Heart right ventricle (tissue), 16 donors: ENCODE measurements at places on chromosomes 16 and 17. TPM values are rescaled to one million over a fixed set of nuclear protein-coding genes. Genes with fewer than 3 reads are reported as not detected.

CACNG3 gene
- not detected for polyA plus RNA-seq

ANKRD40CL gene
- not detected for polyA plus RNA-seq

DNA sequence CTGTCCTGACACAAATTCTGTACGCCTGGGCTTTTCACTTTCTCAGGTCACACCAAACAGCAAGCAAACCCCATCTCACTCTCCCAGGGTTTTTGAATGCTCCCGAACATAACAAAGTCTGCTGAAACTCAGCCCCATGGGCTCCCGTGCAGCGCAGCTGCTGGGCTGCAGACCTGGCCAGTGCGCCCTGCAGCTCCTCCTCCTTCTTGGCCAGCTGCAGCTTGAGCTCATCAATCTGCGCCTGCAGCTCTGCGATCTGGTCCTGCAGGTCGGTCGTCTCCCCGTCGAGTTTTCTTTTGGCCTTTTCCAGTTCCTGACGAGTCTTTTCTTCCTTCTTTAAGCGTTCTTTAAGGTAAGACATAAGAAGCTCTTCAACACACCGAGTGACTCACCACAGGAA is 70.5 kb downstream of the NDEL1 start:
- no peak for DNase-seq

GRCh38 chr17:28449859-28450258 is 23.6 kb upstream of the SLC13A2 start:
- no peak for DNase-seq

- no peak for DNase-seq
These were observed 297.3 kb downstream of the ABCC12 start for GRCh38 chr16:47858333-47858982.

GRCh38 chr16:23699100-23699499 is 13.9 kb downstream of the ERN2 start:
- no peak for DNase-seq

- no peak for DNase-seq
These were observed 141.2 kb downstream of the WWOX start for GRCh38 chr16:78240459-78241222.

GRCh38 chr16:50275428-50276325 is 9.3 kb downstream of the ADCY7 start:
- no peak for DNase-seq

GRCh38 chr16:1137604-1138003 is 15.3 kb upstream of the CACNA1H start:
- DNase-seq: no peak

ARSG gene
- polyA plus RNA-seq: 3.5 TPM

DNA sequence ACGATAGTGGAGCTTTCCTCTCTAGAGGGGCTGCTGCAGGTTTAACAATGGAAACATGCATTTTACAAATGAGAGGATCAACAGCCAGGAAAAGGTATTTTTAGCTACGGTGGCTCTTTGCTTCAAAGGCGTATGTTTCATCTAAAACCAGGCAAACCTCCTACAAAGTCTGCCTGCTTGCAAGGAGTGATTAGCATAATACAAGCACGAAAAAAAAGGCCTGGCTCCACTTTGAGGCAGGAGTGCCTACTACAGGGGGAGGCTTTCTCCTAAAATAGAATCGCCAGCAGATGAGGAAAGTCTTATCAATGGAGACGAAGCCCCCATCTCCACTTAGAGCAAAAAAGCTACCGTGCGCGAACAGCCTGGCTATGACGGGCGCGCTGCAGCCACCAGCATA is 27.1 kb upstream of the MTSS2 start:
- no peak for DNase-seq

- DNase-seq: no peak
These were observed 998 bp upstream of the SRSF1 start for GRCh38 chr17:58007781-58008706.

ARHGAP44 gene
- polyA plus RNA-seq: 4.0 TPM

DNA sequence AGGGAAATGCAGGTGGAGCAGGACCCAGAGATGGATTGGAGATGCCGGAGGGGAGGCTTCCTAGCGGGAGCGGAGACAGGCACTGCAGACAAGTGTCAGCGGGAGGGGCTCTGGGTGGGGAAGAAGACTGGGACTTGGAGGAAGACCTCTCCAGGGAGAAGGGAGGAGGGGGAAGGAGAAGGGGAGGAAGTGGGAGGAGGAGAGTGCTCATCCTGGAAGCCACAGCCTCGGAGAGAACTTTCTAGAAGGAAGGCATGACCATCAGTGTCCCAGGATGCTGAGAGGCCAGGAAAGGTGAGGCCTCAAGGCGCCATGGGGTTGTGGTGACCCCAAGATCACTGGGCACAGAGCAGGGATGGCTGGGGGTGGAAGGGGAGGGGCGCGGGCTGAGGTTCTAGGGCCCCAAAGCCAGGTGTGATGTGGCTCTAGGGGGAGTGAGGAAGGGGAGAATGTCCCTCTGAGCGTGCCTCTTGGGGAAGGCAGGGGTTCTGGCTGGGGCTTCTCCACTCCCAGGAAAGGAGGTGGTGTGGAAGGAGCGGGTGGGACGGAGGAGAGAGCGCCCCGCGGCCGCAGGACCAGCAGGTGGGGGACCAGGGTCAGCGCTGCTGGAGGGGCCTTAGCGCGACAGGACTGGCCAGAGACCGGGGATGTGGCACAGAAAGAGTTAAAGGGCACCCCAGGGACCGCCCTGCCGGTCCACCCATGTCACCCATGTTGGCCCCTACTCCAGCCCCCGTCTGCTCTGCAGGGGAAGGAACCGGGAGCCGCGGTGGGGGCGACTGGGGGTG is 900 bp upstream of the GCGR start:
- no peak for DNase-seq

GRCh38 chr17:45639297-45639849 is 144.7 kb upstream of the CRHR1 start:
- DNase-seq: no peak

- DNase-seq: no peak
These were observed 124.9 kb downstream of the RBFOX3 start for GRCh38 chr17:79485991-79486390.

- no peak for DNase-seq
These were observed 150.8 kb downstream of the XYLT1 start for GRCh38 chr16:17320009-17320408.

- DNase-seq: no peak
These were observed 63.3 kb downstream of the TUBD1 start for GRCh38 chr17:59829217-59830006.

PYDC1 gene
- not detected for polyA plus RNA-seq

PSMB10 gene
- polyA plus RNA-seq: 87.4 TPM

DNA sequence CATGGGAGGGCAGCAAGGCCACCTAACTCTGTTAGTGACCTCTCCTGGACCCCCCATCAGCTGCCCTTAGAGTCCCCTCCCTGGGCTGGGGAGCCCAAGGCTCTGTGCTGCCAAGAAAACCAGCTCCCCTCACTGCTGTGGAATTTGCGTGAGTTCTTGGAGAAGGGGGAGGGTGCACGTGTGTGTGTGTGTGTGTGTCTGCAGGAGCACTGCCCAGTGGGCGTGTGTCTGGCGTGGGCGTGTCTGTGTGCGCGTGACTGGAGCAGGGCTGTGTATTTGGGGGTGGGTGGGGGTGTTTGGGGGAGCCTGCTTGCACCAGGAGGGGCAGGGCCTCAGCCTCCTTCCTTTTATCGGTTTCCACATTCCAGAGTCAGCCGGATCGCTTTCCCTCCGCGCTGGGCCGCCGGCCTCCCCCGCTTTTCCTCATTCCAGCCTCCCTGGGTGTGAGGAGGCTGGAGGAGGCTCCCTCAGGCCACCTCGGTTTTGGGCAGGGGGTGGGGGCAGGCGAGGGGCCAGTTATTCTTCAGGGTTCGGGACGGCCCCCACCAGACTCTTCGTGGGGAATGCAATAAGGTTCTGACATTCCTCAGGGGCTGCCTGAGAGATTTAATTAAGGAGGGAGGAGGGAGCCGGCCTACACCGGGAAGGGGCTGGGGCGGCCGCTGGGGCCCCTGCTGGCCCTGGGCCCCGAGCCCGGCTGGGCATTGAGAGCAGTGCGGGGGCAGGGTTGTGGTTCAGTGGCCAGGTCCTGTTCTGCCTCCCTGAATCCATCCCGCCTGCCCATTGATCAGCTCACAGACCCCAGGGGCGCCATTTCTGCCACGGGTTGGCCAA is 2.5 kb downstream of the VASN start:
- peak; percentile 68 for DNase-seq

DNA sequence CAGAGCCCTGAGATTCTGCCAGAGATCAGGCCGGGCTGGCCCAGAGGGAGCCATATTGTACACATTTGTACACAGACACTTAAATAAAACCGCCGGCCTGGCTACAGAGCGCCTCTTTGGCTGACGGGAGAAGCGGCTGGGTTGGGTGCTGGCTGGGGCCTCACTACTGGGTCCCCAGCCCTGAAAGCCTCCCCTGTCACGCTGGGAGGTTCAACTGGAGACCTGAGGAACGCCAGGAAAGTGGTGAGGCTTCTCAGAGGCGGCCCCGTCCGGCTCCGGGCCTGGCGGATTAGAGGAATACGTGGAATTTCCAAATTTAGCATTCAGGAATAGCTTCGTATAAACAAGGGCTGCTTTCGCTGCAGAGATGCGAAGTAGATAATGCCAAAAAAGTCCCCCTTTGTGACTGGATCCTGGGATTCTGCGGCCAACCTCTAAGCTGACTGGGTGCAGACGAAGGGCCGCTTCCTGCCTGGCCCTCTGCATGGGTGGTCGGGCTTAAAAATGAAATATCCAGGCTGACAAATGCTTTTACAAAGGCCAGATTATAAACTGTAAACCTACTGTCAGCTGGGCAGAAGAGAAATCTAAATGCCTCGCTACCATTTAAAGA is 252.4 kb downstream of the IRF8 start:
- DNase-seq: no peak

- DNase-seq: no peak
These were observed 25.1 kb downstream of the CACNG4 start for GRCh38 chr17:66989579-66989978.

GRCh38 chr17:50805486-50805885 is 29.9 kb upstream of the WFIKKN2 start:
- no peak for DNase-seq

DNA sequence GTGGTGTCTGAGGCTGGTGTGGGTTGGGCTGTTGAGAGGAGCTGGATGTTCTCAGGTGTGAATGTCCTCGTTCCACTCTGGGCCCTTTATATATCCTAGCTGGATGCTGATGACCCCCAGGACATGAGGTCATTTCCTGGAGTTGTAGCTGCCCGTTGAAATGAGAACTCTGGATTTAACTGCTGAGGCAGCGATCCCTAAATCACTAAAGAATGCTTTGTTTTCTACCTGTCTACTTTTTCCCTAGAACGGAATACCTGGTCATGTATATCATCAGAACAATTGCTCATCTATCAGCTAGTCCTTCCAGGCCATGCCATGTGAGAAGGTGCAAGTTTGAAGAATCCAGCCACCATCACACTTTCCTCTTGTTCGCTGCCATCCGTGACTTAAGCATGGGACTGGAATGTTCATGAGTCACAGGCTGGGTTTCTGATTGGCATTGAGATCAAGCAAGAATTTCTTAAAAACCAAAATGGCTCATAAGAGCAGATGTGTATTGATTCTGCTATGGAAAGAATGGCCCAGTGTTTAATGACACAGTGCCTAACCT is at the start of gene KRTAP2-3:
TSS of gene KRTAP2-3 (minus strand) at position 63 of the 553 bp plus-strand sequence. CDS start 64 bp downstream, outside the sequence.
- no peak for DNase-seq

DNA sequence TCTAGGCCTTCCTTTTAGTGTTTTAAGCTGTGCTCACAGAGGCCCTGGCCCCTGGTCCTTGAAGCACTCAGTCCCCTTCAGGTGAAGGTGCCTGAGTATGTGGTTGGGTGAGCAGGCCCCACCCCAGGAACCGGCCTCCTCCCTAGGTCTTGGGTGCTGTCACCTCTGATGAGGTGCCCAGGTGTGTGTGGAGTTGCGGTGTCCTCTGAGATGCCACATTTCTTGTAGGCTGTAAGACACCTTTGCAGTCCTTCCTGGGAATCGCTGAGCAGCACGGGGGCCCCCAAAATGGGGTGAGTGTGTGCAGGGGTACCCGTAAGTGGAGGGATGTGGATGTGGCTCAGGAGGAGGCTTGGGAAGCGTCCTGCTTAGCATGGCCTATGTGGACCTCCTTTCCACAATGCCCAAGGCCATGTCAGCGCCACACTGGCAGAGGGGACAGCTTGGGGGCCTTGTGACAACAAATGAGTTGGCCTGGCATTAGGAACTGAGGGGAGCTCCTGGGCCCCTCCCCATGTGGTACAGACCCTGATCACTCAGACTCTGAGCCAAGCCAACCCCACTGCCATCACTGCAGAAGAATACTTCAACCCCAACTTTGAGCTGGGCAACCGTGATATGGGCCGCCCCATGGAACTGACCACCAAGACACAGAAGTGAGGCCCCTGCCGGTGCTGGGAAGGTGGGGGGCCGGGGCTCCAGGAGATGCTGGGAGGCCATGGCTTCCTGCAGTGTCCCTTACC is 11.2 kb downstream of the CORO6 start:
- no peak for DNase-seq

DNA sequence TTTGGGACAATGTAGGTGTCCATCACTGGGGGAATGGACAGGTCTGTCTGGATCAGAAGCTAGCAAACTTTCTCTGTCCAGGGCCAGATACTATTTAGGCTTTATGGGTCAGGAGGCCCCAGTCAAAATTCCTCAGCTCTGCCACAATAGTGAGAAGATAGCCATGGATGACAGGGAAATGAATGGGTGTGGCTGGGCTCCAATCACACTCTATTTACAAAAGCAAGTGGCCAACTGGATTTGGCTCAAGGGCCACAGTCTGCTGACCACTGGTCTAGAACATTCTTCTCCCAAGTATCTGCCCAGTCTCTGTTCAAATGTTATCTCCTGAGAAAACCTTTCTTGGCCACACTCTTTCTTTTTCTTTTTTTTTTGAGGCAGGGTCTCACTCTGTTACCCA is 339.9 kb downstream of the SOX9 start:
- no peak for DNase-seq

DNA sequence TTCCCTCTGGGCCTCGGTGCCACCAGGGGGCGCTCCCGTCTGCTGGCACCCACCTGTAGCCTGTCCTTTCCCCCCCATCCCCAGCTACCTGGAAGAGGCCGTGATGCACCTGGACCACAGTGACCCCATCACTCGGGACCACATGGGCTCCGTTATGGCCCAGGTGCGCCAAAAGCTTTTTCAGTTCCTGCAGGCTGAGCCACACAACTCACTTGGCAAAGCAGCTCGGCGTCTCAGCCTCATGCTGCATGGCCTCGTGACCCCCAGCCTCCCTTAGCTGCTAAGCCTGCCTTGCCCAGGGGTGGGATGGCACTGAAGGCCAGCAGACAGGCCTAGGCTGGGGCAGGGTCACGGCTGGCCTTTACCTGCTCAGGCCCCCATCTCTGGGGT is 818 bp upstream of the NRN1L start:
- peak; percentile 36 for DNase-seq

DNA sequence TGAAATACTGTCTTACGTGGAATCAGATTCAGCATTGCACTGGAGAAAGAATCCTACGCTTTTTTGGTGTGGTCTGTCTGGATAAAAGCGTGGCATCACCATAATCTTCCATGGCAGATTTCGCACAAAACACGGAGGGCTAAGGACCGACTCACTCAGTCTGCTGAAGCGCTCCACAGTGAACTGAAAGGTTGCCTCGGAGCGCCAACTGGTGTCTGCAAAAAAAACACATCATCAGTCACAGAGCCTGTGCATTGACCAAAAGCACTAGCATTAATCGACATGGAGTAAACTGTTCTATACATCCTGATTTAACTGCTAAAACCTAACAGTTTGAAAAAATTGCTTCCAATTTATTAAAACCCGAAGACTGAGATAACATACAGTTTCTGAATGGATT is 40.5 kb downstream of the USP7 start:
- no peak for DNase-seq
